Activated CD4-positive, alpha-beta T cell treated with anti-CD3 and anti-CD28 coated beads for 24 hours (primary cell): ENCODE measurements at places on chromosomes 2 and 18.

DNA sequence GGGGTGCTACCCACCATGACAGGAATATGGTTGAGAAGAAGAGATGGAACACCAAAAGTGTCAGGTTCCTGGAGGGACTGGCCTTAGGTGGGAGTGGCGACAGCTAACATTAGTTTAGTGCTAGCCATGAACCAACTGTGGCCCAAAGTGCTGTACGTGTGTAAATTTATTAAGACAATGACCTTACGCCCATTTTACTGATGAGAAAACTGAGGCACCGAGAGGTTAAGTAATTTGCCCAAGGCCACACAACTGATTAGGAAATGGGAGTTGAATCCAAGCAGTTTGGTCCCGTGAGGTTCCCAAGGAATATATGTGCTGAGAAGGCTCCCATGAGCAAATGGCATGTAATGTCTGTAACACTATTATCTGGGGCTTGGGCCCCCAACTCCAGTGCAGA, 109.5 kb upstream of the SLC1A4 start:
- DNase-seq = no peak

GRCh38 chr18:5746844-5747243, 148.5 kb downstream of the TMEM200C start:
- DNase-seq = no peak

GRCh38 chr2:122704109-122704563, 948.7 kb downstream of the TSN start:
- no peak for DNase-seq

GRCh38 chr2:19819097-19820065, 82.4 kb downstream of the TTC32 start:
- DNase-seq = no peak

- DNase-seq = no peak
Measured at GRCh38 chr2:77797088-77797487, 274.9 kb upstream of the LRRTM4 start.

- no peak for DNase-seq
Measured at GRCh38 chr2:239671916-239672849, 271.4 kb upstream of the HDAC4 start.

DNA sequence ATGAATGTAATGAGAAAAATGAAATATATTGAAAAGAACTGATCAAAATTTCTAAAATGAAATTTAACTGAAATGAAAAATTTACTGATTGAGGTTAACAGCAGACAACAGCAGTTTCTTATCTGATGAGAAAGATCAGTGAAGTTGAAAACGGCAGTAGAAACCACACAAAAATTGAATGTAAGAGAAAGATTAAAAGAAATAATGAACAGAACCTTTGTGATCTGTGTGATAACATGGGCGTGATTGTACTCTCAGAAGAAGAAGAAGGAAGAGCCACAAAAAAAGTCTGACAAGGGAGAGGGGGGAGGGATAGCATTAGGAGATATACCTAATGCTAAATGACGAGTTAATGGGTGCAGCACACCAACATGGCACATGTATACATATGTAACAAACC, 45.2 kb downstream of the FAM117B start:
- no peak for DNase-seq

DNA sequence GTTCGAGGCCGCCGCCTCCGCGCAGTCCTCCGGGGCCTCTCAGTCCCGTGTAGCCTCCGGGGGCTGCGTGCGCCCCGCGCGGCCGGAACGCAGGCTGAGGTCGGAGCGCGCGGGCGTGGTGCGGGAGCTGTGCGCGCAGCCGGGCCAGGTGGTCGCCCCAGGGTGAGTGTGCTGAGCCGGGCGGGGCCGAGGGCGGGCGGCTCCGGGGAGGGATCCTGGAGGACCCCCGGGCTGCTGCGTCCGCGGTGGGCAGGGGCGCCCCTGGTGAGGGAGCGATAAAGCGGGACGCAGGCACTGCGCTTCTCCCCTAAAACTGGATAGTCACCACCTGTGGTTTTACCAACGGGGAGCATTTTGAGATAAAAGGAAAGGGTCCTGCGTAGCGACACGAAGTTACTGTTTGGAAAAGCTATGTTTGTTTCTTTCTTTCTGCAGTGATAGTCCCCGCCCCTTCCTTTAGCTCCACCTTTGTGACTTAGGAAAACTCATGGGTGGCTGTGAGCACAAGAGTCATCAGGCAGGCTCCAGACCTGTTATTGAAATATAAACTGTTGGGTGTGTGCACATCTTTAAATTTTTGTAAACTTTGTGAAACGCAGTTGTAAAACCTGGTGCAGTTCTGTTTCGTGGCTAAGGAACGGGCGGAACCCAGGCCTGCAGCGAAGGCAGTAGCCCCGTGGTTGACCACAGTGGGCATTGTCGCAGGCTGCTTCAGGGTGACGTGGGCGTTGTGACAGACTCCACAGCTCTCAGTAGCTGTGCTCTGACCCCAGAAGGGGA, 687 bp downstream of the CTDP1 start:
- DNase-seq = no peak

DNA sequence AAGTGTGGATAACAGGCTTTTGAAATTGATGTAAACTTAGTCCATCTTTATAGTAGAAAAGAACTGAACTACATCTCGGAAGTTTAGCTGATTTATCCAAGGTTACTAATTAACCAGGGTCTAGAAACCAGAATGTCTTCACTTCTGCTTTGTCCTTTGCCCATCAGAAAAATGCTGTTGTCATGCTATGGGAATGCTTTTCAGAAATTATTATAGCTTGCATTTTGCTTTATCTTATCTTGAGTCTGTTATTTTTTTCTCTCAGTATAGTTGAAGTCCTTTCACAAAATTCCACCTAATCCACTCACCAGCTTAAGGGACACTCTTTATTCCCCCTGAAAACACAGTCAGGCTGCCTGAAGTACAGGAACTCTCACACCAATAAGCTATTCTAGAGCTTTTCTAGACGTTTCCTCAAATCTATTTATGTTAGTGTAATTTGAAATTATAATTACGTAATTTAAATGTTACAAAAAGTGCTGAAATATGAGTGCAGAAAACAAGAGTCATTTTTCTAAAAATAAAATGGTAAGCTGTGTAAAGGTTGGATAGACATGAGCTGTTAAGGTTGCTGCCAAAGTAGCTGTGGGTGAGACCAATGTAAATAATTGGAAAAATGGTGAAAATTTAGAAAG, 456.3 kb downstream of the TGIF1 start:
- DNase-seq = no peak

DNA sequence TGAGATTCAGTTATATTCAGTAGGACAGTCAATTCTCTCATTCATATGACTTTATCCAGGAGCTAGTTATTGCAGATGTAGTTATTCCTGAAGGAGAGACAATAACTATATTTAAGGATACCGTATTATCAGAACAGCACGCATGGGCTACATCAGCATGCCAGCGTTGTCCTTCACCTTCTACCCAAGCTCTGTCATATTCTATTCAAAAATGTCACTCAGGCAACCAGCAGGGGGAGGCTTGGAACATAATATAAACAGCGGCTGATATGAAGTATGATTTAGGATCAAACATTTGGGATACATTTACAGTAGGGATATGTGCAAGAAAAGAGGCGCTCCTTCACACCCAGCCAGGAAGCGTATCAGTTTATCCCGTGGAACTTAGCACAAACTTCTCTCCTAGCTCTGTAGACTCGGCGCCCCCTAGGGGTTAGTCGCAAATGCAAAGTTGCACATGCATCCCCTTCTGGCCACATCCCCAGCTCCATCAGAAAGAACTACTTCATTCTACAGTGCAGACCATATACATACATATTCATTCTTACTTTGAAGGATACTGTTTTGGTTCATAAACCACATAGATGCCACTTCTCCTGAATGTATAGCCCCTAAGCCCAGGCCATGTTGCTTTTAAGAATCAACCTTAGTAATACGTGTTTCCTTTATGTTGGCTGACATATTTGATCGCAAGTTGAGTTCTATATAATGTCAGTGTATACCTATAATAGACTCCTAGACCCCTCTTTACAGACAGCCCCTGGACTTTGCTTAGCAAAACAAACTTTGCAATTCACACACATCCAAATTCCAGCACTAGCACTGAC, 759.4 kb downstream of the ADCYAP1 start:
- no peak for DNase-seq

DNA sequence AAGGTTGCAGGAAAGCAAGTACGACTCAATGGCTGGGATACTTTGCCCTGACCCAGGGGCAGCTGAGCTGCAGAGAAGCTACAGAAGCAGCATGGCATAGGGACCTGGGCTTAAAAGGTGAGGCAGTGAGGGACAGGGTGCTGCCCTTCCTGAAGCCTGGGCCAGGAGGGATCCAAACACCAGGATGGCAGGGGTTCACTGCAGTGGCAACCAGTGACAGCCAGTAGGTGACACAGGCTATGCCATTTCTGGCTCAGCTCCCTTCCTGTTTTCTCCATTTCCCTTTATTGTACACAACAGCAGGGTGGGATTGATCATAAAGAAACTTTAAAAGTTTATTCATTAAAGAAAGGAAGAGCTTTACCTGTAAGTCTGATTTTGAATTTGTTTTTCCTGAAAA, 48.8 kb downstream of the CABYR start:
- DNase-seq = no peak

DNA sequence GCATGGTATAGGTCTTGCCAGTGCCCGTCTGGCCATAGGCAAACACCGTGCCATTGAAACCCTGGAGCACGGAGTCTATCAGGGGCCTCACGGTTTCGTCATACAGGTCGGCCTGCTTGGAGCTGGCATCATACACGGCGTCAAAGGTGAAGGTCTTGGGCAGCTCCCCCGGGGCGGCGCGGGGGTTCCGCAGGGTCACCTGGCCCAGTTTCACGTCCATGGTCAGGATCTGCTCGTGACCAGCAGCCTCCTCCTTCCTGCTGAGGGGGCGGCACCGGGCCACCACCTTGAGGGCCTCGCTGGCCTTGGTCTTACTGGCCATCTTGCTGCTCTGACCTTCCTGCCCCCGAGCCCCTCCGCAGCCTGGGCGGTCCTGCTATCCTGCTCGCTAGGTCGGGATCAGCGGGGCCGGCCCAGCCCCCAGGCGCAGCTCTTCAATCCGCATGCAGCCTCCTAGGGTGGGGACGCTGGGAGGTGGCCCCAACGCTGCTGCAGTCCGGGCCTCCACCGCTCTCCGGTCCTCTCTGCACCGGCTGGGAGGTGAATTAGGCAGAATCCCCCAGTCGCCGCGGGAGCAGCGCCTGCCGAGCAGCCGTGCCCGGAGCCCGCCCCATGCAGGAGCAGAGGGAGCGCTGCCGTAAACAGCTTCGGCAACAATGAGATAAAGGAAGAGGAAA, 563 bp downstream of the KIF3C start:
- DNase-seq = no peak

DNA sequence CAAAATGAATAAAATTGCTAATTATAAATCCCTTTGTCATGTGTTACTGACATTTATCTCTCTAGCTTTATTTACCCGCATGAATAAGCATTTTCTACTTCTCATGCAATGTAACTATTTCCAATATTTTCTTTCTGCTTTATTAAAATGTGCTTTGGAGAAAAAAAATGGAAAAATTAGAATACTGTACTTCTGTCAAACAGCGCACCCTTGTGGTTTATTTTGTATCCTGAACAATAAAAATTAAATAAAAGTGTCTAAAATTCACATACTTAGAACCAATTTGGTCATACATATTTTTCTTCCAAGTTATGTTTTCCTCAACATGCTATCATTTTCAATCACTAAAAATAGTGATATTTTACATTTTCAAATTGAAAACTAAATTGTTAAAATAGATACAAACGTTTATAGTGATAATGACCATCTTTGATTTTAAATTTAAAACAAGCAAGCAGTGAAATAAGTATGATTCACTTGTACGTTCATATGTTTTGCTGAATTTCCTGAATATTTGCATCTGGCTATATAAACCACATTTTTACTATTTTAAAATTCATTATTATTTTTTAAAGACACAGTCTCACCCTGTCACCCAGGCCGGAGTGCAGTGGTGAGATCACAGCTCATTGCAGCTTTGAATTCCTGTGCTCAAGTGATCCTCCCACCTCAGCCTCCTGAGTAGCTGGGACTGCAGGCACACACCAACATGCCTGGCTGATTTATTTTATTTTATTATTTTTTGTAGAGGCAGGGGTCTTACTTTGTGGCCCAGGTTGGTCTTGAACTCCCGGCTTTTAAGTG, 95.9 kb upstream of the GRB14 start:
- no peak for DNase-seq

DNA sequence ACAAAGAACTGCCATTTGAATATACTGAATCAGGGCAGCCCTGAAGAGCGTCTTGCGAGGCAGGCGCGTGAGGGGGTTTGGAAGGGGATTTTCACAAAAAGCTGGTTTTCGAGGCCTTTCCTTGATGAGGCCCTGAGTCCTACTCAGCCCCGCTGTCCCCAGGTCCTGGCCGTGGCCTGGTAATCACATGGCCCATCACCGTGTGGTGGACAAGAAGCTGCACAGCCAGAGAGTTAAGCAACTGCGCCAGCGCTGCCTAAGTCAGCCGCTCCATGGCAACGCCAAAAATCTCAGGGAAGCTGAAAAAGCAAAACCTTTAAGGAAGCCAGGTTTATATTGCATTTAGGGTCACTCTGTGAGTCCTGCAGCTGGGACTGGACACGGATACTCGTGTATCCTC, 341.2 kb upstream of the MYT1L start:
- no peak for DNase-seq

- peak; percentile 44 for DNase-seq
Measured at GRCh38 chr2:28681158-28681571, 70.5 kb upstream of the PPP1CB start.

- no peak for DNase-seq
Measured at GRCh38 chr18:73446502-73446901, 578.7 kb upstream of the NETO1 start.

DNA sequence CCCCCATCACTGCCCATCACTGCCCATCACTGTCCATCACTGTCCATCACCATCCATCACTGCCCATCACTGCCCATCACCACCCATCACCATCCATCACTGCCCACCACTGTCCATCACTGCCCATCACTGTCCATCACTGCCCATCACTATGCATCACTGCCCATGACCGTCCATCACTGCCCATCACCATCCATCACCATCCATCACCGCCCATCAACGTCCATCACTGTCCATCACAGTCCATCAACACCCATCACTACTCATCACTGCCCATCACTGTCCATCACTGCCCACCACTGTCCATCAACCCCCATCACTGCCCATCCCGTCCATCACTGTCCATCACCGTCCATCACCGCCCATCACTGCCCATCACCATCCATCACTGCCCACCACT, 57.8 kb upstream of the OTOS start:
- no peak for DNase-seq
